ENCODE measurements at places on chromosomes 5 and 9.
A peak's percentile ranks its signal among the peaks of the same experiment; 100 is the strongest.

- DNase-seq, result no peak
These were observed 13.7 kb downstream of the DOLPP1 start for GRCh38 chr9:129094387-129095169.

- DNase-seq, result no peak
These were observed 212.3 kb upstream of the IRX4 start for GRCh38 chr5:2095011-2095410.

DNA sequence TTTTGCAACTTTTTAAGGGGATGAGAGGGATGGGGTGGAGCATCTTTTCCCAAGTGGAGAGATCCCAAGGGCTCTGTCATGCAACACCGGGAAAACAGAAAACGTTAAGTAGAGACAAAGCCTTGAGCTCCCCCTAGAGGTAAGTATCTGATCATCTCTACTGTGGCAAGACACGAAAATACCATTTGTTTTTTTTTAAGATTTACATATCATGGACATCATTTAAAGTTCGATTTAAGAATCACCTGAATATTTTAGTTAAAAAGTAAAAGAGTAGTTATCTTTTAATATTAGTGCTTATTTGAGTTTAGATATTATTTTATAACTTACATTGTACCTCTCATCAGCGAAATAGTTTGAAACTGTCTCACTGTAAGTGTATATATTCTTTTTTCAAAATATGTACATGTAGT is 200.4 kb downstream of the LRRC70 start:
- peak; percentile 66 for DNase-seq

DNA sequence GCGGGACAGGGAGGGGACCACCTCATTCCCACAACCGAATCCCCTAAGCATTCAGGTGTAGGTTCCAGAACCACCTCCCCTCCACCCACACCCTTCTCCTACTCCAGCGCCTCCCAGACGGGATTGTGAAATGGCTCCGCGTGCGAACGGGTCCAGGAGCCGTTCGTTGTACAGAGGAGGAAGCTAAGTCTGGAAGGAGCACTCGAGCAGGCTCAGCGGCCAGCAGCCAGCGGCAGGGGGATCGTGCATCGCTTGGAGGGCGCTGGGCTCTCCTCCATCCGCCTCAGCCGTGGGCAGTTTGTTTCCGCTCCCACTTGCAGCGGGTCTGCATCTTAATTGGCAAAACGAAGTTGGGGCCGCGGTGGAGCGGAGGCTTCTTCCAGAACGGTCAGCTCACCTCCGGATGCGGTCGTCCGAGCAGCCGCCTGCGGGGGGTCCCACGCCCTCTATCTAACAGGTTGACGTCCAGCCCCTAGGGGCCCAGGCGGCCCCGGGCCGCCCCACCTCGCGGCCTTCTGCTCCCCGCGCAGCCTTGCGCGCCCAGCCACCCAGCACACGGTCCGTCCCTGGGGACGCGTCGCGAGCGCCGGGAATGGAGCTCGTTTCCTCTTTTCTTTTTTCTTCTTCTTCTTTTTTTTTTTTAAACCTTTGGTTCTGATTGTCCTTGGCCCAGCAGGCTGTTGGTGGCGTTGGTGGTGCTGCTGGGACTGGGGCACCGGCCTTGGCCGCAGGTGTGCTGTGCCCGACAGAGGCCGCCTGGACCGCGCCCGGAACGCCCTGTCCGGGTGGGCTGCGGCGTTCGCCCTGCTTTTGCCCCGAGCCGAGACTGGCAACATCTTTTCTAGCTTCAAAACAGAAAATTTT is 3.9 kb upstream of the BARX1 start:
- no peak for DNase-seq

- DNase-seq, result no peak
These were observed 21.0 kb downstream of the ANKH start for GRCh38 chr5:14850419-14851049.

DNA sequence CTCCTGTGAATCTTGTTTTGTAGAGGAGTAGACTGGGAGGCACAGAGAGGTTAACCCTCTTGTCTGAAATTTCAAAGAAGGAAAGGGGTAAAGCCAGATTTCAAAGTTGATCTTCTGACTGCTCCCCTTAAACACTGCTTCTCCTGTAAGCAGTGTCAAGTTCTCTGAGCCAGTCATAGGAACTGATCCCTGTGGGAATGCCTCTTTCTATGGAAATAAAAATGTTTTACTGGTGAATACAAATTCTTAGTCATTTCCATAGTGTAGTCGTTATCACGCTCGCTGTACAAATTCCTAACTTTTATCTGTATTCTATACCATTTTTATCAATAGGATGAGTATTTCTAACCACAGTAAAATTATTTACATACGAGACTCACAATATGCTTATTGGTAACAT is 66.3 kb upstream of the PRRC1 start:
- no peak for DNase-seq

DNA sequence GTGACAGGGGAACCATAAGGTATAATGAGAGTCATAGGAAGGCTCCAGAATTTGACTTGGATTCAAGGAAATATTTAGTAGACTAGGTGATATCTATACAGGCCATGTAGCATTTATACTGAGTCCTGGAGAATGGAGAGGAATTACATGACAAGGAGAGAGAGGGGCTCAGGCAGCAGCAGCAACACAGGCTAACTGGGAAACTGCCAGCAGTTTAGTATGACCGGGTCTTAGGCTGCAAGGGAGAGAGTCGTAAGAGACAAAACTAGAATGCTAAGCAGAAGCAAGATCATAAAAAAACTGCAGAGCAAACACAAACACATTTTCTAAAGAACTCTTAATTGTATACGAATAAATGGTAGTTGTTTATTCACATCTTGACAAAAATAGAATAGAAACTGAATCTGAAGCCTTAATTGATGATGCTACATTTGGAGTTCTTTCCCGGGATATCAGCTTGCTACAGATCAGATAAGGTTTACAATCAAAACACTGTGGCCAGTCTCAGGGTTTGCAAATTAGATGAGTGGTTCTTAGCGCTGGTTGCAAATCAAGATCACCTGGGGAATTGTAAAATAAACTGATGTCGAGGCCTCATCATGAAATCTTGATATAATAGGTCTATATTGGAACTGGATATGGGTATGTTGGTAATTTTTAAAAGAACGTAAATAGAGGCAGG is 480.0 kb upstream of the C9orf72 start:
- no peak for DNase-seq

- DNase-seq, result peak; percentile 87
These were observed 44.7 kb upstream of the NKD2 start for GRCh38 chr5:963673-964531.

DNA sequence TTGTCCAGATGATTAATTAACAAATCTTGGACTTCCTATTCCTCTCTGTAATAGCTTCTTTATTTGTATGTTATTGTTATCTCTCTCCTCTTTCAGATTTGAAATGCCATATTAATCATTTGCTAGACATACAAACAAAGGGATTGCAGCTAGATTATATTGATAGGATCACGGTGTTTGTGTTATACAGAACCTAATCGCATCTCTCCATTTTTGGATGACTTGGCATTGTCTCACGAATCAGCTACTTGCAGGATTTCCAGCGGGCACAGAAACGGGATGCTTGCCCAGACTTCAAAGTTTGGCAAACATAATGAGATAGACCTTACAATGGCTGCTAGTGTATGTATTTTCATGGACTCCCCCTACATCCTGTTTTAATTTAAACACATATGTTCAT is 368.1 kb downstream of the TLE4 start:
- no peak for DNase-seq

GRCh38 chr9:96467784-96468183 is 17.8 kb downstream of the HABP4 start:
- no peak for DNase-seq

GRCh38 chr5:116453988-116454411 is 120.6 kb downstream of the SEMA6A start:
- DNase-seq, result no peak

- peak; percentile 73 for DNase-seq
These were observed 109.5 kb downstream of the PRKACG start for GRCh38 chr9:68904454-68904853.

GRCh38 chr5:179912951-179913350 is 5.3 kb upstream of the TBC1D9B start:
- no peak for DNase-seq

DNA sequence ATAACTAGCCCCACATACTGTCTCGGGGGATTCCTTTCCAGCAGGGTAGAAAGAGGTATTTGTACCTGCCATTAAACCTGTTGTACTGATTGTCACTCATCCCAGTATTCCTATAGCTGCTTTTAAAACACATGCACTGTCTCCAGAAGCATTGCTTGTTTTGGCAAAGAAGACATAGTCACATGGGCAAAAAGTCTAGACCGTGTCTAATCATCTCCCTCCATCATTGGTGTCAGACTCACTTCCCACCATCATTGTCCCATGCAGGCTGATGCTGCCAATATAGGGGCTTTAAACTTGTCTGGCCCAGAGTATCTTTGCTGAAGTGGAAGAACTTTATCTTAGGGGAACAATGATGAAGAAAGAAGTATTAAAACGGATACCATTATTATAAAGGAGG is 12.6 kb downstream of the DNAJC21 start:
- DNase-seq, result no peak

GRCh38 chr5:80541392-80541791 is 28.7 kb downstream of the ANKRD34B start:
- DNase-seq, result no peak

GRCh38 chr5:169126481-169127021 is 174.4 kb downstream of the SLIT3 start:
- DNase-seq, result no peak

GRCh38 chr9:72726947-72727346 is 205.5 kb downstream of the TMC1 start:
- DNase-seq, result no peak

GRCh38 chr5:52674815-52675545 is 112.7 kb upstream of the ITGA1 start:
- DNase-seq, result no peak

DNA sequence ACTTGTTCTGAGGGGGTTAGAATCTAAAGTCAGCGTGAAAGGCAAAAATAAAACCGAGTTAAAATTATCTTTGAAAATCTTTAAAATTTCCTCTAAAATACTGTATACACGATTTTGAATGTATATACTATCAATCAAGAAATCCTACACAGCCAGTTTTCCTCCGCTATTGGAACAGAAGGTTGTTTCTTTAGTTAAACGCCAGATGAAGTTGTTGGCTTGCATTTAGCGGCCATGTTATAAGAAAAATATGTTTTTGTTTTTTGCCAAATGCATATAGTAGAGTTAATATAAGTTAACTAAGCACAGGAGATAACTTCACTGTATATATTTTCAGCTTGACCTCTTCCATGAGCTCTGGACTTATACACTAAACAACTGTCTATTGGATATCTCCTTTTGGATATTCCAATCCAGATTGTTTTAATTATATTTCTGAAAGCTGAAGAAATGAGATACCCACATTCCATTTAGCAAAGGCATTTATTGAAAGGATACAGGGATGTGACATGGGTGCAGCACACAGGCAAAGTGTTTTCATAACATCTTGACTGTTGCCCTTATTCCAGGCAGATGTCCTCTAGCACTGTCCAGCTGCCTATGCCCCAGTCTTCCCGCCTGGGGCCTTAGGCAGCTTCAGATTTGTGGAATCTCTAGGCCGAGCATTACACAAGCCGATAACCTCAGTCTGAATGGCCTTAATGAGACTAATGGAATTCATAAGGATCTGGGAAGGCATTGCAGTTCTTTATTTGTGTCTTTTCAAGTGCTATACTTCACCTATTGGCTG is 10.0 kb upstream of the ATG10 start:
- DNase-seq, result no peak

DNA sequence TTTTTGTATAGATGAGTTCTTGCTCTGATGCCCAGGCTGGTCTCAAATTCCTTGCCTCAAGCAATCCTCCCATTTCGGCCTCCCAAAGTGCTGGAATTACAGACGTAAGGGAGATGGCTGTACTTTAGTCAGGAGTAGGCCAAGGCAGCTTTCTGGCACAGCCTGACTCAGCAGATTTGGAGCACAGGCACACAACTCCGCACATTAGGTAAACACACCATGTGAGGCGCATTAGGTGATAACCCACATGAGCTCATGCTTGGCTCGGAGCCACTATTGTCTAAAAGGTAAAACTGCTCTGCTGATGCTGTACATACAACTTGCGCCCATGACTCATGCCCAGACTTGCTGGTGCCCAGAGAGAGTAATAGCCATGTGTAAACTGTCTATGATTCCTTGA is 1157.9 kb downstream of the TAF11L14 start:
- DNase-seq, result no peak

GRCh38 chr9:114035221-114035844 is 42.8 kb downstream of the AMBP start:
- no peak for DNase-seq

DNA sequence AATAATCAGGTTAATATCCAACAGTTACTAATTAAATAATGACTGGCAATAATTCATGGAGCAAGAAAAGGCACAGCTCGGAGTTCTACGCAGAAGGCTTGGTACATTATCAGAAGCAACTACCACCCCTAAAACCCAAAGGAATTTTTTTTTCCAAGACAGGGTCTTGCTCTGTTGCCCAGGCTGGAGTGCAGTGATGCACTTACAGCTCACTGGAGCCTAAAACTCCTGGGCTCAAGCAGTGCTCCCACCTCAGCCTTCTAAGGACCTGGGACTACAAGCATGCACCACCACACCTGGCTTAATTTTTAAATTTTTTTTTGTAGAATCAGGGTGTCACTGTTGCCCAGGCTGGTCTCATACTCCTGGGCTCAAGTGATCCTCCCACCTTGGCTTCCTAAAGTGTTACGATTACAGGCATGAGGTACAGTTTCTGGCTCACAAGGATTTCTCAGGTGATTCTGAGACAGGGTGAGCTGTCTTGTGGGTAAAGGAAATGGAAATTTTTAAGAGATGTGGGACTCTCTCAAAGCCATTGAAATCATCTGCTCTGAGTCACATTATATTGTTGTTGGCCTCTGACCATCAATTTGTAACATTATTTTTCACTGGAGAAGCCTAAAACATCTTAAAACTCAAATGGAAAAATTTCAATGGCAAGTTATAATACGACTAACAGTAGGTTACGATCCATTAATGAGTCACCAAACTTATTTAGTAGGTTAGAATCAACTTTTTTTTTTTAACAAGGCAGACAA is 19.7 kb upstream of the HSDL2 start:
- no peak for DNase-seq

DNA sequence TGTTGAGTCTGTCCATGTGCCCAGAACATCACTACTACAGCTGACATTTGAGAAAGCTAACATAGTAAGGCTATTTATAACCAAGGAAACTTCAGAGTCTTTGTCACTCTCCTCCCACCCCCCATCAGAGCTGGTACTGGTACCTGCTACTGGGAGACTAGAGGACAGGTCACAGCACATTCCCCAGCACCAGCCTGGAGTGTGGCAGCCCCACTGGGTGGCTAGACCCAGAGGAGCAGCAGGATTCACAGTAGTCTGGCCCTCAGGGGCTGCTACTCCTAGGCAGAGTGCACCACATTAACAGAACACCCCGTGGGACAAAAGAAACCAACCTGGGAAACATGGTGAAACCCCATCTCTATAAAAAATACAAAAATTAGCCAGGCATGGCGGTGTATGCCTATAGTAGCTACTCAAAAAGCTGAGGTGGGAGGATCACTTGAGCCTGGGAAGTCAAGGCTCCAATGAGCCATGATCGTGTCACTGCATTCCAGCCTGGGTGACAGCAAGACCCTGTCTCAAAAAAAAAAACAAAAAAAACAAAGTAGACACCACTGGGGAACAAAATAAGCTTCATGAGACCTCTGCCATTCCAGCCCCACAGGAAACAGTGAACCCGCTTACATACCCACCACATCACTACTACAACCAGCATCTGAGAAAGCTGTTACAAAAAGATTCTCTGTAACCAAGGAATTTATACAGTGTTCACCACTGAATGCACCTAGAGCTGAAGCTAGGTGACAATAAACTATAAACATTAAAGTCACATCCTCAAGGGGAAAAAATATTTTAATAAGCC is 26.3 kb upstream of the PTGER4 start:
- no peak for DNase-seq

All from MM.1S (cell line).